ENCODE measurements at places on chromosomes 1 and 21.

GRCh38 chr1:76187436-76187835, 112.9 kb downstream of the ST6GALNAC3 start:
- peaks cover 2% of the 10 kb centered on the region for H3K4me1 ChIP-seq
- DNase-seq: no peak
- peaks cover 2% of the 10 kb centered on the region for H3K27me3 ChIP-seq

GRCh38 chr1:174967845-174968705, 31.7 kb upstream of the CACYBP start:
- no peaks in the 10 kb centered on the region for H3K27me3 ChIP-seq
- no peak overlapping the region for H3K4me3 ChIP-seq
- H3K36me3 ChIP-seq: no peaks in the 10 kb centered on the region
- H3K27ac ChIP-seq: no peak overlapping the region
- H3K4me1 ChIP-seq: peaks cover 24% of the 10 kb centered on the region
- DNase-seq: no peak

DNA sequence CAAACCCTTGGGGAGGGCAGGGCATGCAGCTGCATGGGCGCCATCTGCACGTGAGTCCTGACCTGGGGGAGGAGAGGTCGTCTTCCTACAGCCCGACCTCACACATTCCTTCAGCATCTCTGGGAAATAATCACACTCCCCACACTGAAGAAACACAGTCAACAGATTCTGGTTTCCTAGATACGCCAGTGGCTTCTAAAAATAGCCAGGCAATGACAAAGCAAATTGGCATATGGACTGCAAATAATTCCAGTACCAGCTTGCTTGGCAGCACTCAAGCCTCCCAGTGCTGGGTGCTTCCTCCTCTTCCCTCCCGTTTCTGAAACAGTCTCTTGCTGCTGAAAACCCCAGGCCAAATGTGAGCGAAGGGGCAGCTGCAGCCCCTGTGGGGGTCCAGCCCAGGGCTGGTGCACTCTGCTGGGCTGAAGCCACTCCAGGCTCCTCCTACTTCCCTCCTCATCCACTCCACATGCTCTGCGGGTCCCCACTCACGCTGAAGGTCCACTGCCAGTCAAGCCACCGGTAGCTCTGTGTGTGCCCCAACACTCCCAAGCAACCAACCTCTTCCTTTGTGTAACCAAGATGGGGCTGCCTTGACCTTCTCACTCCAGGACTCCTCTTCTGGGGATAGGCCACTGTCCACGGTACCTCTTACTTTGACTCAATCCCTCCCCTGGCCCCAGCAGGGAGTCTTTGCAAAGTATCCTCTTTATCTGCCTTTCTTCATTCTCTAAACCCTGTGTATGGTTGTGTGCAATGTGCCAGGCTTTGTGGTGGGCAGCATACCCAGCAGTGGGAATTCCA, 69.0 kb downstream of the KCND3 start:
- H3K4me1 ChIP-seq: peaks cover 14% of the 10 kb centered on the region
- H3K36me3 ChIP-seq: no peaks in the 10 kb centered on the region
- H3K27ac ChIP-seq: no peak overlapping the region

DNA sequence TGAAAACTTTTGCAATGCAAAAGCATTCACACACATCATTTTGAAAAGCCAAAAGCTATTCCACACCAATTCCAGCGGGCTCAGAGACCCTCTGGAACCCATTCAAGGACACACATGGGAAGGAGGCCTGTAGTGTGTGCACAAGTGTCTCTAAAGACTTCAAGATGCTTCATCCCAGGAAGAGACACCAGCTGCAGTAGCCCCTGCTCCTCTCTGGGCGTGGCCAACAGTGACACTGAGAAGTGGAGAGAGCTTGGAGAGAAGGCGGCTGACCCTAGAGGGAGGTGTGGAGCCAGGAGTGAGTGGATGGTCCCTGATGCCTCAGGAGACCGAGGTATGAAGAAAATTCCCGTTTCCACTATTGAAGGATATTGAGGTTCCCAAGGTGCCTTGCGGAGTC, 14.9 kb upstream of the TNNI1 start:
- DNase-seq: peak; percentile 43
- H3K36me3 ChIP-seq: peaks cover 8% of the 10 kb centered on the region
- H3K4me3 ChIP-seq: no peak overlapping the region
- no peak overlapping the region for H3K27ac ChIP-seq

GRCh38 chr21:46618738-46619379, 14.0 kb upstream of the S100B start:
- no peaks in the 10 kb centered on the region for H3K36me3 ChIP-seq
- no peaks in the 10 kb centered on the region for H3K27me3 ChIP-seq
- no peak overlapping the region for H3K27ac ChIP-seq
- H3K4me1 ChIP-seq: no peaks in the 10 kb centered on the region

DNA sequence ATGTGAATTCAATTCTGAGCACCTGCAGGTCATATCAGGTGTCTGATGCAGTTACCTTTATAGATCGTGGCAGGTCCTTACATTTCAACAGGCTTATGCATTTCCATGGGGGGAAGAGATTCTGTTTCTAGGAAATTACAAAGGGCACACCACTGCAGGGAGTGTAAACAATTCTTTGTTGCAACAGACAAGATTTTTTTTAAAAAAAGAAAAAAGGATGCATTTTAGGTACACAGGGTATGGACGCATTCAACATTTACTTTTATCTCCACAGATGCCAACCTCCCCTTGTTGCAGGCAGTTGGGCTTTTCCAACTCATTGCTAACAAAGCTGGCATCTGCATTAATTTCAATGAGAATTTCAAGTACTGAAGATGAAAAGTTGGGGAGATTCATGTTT, 13.5 kb upstream of the TEKT2 start:
- H3K4me3 ChIP-seq: no peak overlapping the region
- H3K36me3 ChIP-seq: no peaks in the 10 kb centered on the region
- no peak for DNase-seq
- H3K27ac ChIP-seq: no peak overlapping the region
- no peaks in the 10 kb centered on the region for H3K27me3 ChIP-seq

DNA sequence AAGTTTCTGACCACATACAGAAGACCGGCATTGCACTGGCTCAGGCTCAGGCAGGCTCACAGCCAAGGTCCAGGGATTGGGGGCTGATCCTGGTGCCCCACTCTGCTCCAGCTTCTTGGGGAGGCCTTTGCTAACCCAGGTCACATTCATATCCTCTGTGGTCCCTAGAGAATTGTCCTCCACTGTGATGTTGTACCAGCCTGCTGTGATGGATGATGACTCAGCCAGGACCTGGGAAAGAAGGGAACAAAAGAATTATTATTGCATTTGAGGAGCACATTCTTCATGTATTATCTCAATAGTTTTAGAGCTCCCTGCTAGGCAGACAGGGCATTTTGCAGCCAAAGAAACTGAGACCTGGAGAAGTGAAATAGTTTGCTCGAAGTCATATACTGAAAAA, 114.3 kb upstream of the ETV3 start:
- no peak for DNase-seq
- H3K27ac ChIP-seq: no peak overlapping the region
- no peaks in the 10 kb centered on the region for H3K4me1 ChIP-seq
- H3K36me3 ChIP-seq: no peaks in the 10 kb centered on the region

- H3K27ac ChIP-seq: no peak overlapping the region
- H3K36me3 ChIP-seq: no peaks in the 10 kb centered on the region
- H3K4me1 ChIP-seq: no peaks in the 10 kb centered on the region
- peaks cover 4% of the 10 kb centered on the region for H3K27me3 ChIP-seq
- no peak for DNase-seq
Observed at GRCh38 chr1:36133484-36133883, 8.5 kb upstream of the COL8A2 start.

DNA sequence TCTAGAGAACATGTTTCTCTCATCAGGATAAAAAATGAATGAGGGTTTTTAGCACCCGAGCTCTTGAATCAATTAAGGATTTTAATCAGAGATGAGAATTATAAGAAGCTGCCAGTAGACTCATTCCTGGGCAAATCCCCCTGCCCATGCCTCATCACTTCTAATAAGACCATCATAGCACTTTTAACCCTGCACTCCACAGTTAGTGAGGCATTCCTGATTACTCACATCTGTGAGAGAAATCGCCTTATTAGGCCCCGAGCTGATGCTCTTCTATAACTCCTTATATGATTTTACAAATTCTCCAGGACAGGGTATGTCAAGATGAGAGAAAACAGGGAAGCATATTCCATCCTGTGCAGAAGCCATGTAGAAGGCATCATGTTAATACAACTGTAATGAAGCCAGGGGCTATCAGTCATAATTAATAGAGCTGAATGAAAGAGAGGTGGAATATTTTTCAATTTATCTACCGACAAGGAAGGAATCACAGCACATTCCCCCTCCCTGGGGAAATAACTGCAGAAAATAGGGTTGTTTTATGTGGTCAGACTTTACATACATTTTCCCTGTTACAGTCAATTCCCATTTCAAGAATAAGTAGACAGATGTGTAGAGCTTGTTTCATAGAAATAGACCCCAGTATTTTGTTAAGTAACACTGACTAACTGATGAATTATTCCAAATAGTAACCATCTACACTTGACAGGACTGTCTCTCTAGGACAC, 272.7 kb downstream of the HHIPL2 start:
- H3K27me3 ChIP-seq: no peaks in the 10 kb centered on the region
- no peak for DNase-seq
- no peak overlapping the region for H3K27ac ChIP-seq
- H3K4me3 ChIP-seq: no peak overlapping the region
- H3K36me3 ChIP-seq: no peaks in the 10 kb centered on the region

- no peak for DNase-seq
- H3K27ac ChIP-seq: no peak overlapping the region
- H3K4me3 ChIP-seq: peak overlapping the region; percentile 81
- H3K27me3 ChIP-seq: peaks cover 11% of the 10 kb centered on the region
Observed at GRCh38 chr1:201506092-201506491, 831 bp downstream of the CSRP1 start.

GRCh38 chr1:203781962-203782361, 13.5 kb upstream of the ZBED6 start:
- no peak overlapping the region for H3K27ac ChIP-seq
- no peaks in the 10 kb centered on the region for H3K4me1 ChIP-seq
- H3K36me3 ChIP-seq: no peaks in the 10 kb centered on the region
- H3K27me3 ChIP-seq: no peaks in the 10 kb centered on the region

GRCh38 chr1:39960431-39960958, 5.5 kb downstream of the MFSD2A start:
- no peak for DNase-seq
- no peak overlapping the region for H3K4me3 ChIP-seq
- no peaks in the 10 kb centered on the region for H3K36me3 ChIP-seq
- H3K27ac ChIP-seq: no peak overlapping the region

GRCh38 chr1:231187571-231187970, 25.7 kb downstream of the TRIM67 start:
- no peak overlapping the region for H3K4me3 ChIP-seq
- no peaks in the 10 kb centered on the region for H3K36me3 ChIP-seq
- H3K4me1 ChIP-seq: no peaks in the 10 kb centered on the region

GRCh38 chr1:38558500-38559445, 300.8 kb downstream of the RRAGC start:
- peak overlapping the region; percentile 37 for H3K4me3 ChIP-seq
- H3K27ac ChIP-seq: peak overlapping the region; percentile 23
- peaks cover 33% of the 10 kb centered on the region for H3K4me1 ChIP-seq
- H3K36me3 ChIP-seq: no peaks in the 10 kb centered on the region

DNA sequence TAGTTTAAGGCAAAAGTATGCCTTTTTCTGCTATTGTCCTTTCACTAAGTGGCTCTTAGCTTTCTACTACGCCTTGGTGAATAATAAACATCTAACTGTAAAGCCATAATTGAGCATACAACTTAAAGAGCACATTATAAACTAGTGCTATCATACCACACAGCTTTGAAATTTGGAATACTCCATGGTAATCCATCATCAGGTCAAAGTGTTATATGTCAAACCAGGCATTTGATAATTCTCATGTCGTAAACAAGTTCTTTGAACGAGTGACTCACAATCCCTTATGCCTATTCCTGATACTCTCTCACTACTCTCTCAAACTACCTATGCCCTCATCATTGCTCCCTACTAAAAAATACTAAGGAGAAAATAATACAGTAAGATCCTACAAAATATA, 60.3 kb upstream of the FMN2 start:
- H3K36me3 ChIP-seq: no peaks in the 10 kb centered on the region
- H3K4me3 ChIP-seq: no peak overlapping the region
- H3K4me1 ChIP-seq: peaks cover 23% of the 10 kb centered on the region
- H3K27me3 ChIP-seq: peaks cover 2% of the 10 kb centered on the region
- no peak for DNase-seq

- no peak overlapping the region for H3K4me3 ChIP-seq
- no peaks in the 10 kb centered on the region for H3K27me3 ChIP-seq
- no peaks in the 10 kb centered on the region for H3K36me3 ChIP-seq
Observed at GRCh38 chr1:162327144-162327787, 49.4 kb downstream of the SPATA46 start.

DNA sequence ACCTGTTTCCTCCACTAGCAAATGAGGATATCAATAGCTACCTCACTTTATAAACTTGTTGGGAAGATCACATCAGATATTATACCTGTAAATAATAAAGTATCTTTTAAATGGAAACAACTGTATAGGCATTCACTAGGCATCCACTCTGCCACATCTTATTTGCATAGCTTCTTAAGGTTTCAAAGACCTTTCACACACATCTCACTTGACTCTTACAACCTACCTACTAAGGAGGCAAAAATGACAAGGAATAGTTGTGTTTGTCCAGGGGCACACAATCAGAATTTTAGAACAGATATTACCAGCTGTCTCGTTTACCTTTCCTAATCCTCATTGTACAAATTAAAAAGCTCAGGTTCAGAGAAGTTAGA, 51.5 kb downstream of the VANGL2 start:
- H3K27me3 ChIP-seq: no peaks in the 10 kb centered on the region
- H3K27ac ChIP-seq: no peak overlapping the region
- no peaks in the 10 kb centered on the region for H3K36me3 ChIP-seq
- no peak for DNase-seq
- H3K4me3 ChIP-seq: no peak overlapping the region

- H3K27ac ChIP-seq: no peak overlapping the region
- H3K4me3 ChIP-seq: no peak overlapping the region
- no peak for DNase-seq
- no peaks in the 10 kb centered on the region for H3K4me1 ChIP-seq
- no peaks in the 10 kb centered on the region for H3K27me3 ChIP-seq
- H3K36me3 ChIP-seq: no peaks in the 10 kb centered on the region
Observed at GRCh38 chr1:221672239-221672645, 69.6 kb downstream of the DUSP10 start.

DNA sequence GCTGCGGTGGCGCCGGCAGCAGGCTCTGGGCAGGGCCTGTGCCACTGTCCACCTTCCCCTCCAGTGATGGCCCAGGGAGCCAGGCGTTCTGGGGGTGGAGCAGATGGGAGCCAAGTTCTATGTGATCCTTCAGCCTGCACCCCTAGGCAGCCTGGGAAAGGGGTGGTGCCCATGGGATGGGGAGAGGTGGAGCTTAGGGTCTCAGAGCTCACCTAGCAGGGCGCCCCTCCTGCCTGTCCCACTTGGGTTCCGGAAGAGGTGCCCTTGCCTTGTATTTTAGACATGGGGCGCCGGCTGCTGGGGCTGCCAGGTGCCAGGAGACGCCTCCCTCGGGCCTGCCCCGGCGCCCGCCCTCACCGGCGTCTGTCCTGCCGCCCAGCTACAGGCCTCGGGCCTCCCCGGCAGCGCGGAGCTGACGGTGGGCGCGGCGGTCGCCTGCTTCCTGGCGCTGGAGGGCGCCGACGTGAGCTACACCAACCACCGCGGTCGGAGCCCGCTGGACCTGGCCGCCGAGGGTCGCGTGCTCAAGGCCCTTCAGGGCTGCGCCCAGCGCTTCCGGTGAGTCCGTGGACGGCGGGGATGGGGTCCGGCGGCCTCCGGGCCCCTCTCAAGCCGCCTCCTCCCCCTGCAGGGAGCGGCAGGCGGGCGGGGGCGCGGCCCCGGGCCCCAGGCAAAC, 3.1 kb upstream of the MMP23B start:
- H3K4me3 ChIP-seq: no peak overlapping the region
- H3K27me3 ChIP-seq: peaks cover 16% of the 10 kb centered on the region
- no peak overlapping the region for H3K27ac ChIP-seq
- peak; percentile 54 for DNase-seq
- H3K4me1 ChIP-seq: peaks cover 2% of the 10 kb centered on the region
